Brain pericyte (primary cell): ENCODE measurements at places on chromosomes 6 and 20.

GRCh38 chr20:50348096-50348495 lies 157.5 kb downstream of the CEBPB start:
- no peak for DNase-seq

GRCh38 chr6:161272635-161273273 lies 1.1 kb downstream of the AGPAT4 start:
- no peak for DNase-seq

DNA sequence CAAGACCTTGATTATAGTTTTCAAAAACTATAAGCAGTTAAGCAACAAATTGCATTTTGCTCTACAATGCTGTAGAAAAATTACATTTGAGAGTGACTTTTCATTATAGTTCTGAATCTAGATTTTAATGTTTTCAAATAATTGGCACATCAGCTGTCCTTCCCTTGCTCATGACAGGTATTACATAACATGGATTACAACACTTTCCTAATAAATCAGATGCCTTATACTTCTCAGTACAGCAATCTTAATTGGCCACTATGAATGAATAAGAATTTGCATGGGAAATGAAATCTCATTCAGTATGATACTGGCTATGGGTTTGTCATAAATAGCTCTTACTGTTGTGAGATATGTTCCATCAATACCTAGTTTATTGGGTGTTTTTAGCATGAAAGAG lies 29.9 kb downstream of the HSF2 start:
- DNase-seq: no peak

GRCh38 chr6:106749609-106750008 lies 120.2 kb downstream of the QRSL1 start:
- DNase-seq: no peak

DNA sequence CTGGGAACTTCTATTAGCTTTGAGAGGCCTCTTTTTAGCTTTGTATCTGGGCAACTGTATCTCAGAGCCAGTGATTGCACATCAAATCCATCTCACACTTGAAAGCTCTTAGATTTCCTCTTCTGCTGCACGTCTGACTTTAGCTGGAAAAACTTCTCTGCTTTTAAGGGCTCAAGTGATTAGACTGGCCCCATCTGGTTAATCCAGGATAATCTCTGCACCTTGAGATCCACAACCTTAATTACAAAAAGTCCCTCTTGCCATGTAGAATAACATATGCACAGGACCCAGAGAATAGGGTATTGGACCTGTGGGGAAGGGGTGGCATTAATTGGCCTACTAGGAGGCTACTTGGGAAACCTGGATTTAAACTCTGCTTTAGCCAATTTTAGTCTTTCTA lies 24.2 kb downstream of the KLHL31 start:
- no peak for DNase-seq

DNA sequence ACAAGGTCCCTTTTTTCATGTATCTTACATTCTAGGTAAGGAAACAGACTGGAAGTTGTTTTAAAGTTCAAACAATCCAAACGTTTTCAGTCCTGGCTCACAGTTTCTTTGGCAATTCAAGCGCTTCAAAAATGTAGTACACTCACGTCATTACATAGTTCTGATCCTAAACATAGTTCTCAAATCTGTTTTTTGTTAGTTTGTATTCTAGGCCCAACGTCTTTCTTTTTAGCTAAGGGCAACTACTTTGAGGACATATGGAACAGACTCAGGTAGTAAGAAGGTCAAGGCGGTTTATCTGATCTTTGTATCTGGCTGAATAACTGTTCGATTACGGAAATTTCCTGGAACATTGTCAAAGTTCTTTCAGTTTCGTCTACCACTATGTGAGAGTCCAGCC lies 36.9 kb upstream of the PLCB4 start:
- DNase-seq: no peak
